ENCODE measurements at places on chromosomes 5 and 9. TPM values are rescaled to one million over a fixed set of nuclear protein-coding genes. Genes with fewer than 3 reads are reported as not detected.

TEK gene
- total RNA-seq = under 0.01 TPM

FAM193B gene
- 10.9 TPM for total RNA-seq

TRMT10B gene
- 3.8 TPM for total RNA-seq

YIPF5 gene
- total RNA-seq = 67.9 TPM

UNC5A gene
- total RNA-seq = not detected

LRRC19 gene
- total RNA-seq = not detected

PCDHAC1 gene
- total RNA-seq = 1.4 TPM

ZNF658 gene
- 6.8 TPM for total RNA-seq

PCDHGA11 gene
- 2.1 TPM for total RNA-seq

PCDH12 gene
- 0.34 TPM for total RNA-seq

NTNG2 gene
- total RNA-seq = not detected

ATP6V1G1 gene
- total RNA-seq = 213 TPM

SLC34A3 gene
- total RNA-seq = under 0.01 TPM

GDF9 gene
- 0.57 TPM for total RNA-seq

SLC1A1 gene
- 1.8 TPM for total RNA-seq

CCL19 gene
- not detected for total RNA-seq
